ENCODE measurements at places on chromosomes 2 and 18.

- no peak for DNase-seq
These were observed 180.2 kb downstream of the SOCS6 start for GRCh38 chr18:70468861-70469547.

- DNase-seq, result no peak
These were observed 80.2 kb downstream of the RAB3GAP1 start for GRCh38 chr2:135132314-135132713.

GRCh38 chr2:135473567-135473966 is 57.5 kb downstream of the ZRANB3 start:
- no peak for DNase-seq

DNA sequence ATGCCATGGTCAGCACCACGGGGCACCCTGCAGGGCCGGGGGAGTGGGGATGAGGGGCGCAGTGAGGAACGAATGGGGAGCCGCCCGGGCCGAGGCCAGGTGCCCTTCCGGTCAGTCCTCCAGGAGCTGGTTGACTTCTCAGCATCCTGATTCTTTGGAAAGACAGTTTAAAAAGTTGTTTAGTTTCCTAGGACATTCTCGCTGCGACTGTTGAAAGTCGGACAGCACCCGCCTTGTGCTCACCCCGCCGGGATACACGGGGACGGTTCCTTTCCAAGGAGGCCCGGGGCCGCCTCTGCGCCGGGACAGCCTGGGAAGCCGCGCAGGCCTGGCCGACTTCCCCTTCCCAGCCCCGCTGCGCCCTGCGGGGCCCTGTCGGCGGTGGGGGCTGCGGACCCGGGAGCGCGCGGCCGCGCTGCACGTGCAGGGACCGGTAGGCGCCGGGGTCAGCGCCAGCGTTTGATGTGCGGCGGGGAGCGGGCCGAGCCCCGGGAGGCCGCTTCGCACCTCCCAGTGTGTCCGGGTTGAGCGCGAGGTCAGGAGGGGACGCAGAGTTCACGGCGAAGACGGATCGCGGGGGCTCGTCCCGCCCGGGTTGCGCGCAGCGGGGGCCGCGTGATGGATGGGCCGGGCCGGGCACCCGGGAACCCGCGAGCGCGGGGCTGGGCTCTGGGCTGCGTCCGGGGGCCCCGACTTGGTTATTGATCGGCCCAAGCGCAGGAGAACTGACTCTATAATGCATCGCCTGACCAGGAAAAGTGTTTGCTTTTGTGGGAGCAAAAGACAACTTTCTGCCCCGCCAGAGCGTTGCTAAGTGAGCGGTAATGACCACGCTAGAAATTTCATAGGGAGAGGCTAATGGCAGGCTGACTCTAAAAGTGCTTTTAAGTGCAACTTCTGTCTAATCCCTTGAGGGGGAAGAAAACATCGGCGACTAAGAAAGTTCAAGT is 28.0 kb upstream of the SMIM21 start:
- no peak for DNase-seq

DNA sequence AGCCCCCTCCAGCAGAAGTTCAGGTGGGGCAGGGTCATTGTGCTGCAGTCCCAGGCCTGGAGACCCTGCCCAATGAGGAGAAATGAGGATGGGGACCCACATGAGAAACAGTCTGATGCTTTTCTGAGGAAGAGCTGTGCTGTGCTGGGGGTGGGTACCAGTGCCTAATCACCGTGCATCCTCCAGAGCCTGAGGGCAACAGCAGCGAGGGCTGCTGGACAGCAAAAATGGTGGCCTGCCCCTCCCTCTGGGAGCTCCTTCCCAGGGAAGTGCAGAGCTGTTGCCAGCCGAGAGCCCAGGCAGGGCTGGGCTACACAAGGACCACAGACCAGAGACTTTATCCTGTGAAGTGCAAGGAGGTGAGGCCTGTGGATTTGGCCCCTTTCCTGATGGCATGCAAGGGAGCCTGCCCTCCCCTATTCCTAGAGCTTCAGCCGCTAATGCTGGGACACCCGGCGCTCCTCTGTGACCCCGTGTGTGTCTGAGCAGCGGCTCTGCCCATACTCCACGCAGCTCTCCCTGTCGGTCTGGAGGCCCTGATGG is 134.8 kb downstream of the DSEL start:
- no peak for DNase-seq

DNA sequence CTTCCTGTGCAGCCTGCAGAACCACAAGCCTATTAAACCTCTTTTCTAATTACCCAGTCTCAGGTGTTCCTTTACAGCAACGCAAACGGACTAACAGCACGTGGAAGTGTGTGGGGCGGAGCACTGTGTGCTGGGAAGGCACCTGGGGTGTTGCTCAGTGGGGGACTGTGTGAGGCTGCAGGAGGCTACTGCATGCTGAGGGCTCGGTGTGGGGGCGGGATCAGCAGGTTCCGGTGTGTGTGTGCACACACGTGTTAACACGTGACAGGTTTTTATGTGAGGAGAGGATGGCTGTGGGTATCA is 58.9 kb downstream of the ANKMY1 start:
- no peak for DNase-seq

DNA sequence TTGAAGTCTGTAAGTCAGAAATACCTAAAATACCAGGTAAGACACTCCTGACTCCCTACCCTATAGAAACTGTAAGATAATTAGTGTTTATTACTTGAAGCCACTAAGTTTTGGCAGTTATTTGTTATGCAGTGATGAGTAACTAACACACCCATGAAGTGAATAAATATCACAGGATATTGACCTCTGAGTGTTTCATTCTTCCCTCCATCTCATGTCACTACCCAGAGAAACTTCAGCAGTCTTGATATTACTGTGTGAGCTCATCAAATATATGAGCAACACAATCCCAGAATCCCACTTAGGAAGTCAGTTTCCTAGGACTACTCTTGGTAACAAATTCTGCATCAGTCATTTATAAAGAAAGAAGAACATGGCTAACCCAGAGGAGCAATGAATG is 529.7 kb downstream of the FBXO15 start:
- DNase-seq, result no peak

DNA sequence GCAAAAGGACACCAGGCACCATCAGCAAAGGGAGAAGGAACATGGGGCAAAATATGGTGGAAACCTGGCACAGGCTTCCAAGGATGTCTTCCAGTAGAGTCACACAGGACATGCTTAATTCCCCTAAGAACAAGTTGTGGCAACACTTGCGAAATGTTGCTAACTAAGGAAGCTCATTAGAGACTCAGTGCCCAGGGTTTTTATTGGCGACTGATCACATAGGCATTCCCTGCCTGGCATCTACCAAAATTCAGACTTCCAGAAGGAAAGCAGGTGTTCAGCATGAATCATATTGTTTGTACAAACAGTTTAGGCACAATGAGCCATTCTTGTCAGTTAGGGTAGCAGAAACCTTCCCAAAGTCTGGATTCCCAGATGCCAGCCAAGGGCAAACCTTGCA is 25.7 kb downstream of the SLC4A1AP start:
- no peak for DNase-seq

DNA sequence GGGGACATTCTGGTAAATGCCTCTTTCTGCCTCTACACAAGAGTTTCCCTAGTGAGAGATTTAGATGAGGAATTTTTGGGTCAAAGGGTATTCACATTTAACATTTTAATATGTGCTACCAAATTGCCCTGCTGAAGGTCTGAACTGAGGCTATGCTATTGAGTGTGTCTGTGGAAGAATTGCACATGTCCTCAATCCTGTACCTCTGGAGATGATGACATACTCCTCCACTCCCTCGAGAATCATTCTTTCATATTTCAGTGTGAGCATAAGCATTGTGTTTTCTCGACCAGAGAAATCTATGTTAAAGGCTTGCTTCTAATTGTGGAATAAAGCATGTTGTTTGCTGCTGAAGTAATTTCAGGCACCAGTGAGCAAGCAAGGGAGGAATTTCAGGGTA is 110.5 kb downstream of the TSN start:
- DNase-seq, result no peak

DNA sequence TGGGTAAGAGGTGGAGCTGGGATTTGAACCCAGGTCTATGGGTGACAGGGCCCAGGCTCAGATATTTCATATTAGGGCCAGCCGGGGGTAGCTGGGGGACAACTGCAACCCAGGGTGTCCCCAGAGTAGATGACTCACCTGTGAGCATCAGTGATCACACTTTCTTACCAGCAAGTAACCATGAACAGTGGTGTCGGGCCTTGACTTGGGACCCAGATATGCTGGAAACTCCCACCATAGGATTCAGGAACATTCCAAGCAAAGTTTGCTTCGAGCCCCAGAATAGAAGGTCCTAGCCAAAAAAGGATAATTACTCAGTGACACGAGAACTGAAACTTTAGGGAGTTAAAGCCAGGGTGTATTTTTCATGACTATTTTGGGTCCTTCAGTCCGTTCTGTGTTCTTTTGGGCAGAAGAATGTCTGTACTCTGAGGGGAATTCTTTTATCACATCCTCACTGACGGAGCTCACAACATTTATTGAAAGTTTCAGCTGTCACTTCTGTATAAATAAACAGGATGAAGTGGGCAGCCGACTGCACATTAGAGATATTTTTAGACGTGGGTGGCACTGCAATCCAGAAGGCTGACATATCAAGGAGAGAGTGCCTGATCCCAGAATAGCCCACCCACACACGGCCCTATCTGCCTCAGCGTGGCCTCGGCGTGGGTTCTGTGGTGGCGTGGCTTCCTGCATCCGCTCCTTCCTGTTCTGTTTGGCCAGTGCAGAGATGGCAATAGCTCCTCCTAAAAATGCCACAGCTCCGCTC is 45.6 kb downstream of the RAMP1 start:
- no peak for DNase-seq

DNA sequence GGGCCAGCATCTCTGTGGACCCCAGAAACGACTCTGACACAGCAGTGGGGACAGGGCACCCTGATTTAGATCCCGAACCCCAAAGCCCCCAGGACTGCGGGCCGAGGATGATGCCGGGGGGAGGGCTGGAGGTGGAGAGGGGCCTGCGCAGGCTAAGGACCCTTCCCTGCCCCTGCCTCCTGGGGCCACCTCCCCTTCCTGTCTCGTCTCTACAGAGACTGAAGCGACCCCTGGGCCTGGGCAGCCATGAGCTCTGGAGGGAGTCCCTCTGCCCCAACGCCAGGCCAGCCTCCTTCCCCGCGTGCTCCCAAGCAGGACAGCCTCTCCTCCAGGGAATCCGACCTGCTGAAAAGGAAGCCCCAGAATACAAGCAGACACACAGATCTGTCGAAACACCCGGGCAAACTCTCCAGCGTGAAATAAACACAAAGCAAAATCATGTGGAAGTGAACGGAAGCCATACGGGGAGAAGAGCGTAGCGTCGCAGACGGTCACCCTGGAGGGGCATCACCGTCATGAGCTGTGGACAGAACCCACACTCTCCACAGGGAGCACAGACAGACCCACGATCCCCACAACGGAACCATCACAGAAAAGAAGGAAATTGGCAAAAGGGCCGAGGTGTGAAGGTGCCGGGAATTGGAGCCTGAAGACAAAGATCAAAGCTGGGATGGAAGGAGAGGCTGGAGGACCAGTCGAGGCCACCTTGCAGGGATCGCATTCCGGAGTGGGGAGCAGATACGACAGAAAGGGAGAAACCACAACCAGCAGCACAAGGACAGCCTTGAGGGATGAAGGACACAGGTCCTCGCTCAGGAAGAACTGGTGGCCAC is 51.0 kb upstream of the CTDP1 start:
- no peak for DNase-seq

GRCh38 chr2:174776675-174777074 is 12.4 kb upstream of the CHRNA1 start:
- no peak for DNase-seq

DNA sequence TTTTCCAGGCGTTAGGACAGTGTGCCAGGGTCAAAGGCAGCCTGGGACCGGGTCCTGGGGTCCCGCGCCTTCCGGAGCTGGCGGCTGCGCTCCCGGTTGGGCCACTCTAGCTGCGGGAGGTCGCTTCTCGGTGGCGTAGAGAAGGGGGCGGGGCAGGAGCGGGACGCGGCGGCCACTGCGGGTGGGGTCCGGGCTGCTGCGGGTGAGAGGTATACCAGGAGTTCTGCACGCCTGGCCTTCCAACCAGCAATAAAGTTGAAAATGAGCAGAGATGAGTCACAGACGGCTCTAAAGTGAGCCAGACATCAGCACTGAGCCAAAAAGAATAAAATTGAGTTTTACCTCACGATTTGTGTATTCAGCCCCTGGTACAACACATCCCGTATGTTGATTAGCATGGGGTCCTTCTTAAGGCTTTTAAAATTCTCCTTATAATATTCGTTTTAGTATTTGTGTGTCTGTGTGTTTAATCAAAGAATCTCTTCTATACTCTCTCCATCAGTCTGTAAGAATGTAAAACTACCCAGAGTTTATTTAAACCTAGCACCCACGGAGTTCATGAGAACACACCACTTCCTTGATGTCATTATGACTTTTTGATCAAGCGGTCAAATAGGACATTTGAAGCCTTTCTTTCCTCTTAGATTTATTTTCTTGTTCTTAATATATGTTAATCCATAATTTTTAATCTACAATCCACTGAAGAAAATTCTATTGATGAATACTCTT is at the start of gene C1GALT1C1L:
Gene C1GALT1C1L (minus strand): TSS at position 108 of the 729 bp plus-strand sequence. CDS start 107 bp downstream, at position 1.
- DNase-seq, result no peak

- no peak for DNase-seq
These were observed 826.3 kb upstream of the CDH2 start for GRCh38 chr18:29003194-29003593.

GRCh38 chr18:58223717-58224424 is 179.8 kb downstream of the NEDD4L start:
- DNase-seq, result no peak

- DNase-seq, result no peak
These were observed 229.0 kb upstream of the ZNF804A start for GRCh38 chr2:184369307-184369706.

DNA sequence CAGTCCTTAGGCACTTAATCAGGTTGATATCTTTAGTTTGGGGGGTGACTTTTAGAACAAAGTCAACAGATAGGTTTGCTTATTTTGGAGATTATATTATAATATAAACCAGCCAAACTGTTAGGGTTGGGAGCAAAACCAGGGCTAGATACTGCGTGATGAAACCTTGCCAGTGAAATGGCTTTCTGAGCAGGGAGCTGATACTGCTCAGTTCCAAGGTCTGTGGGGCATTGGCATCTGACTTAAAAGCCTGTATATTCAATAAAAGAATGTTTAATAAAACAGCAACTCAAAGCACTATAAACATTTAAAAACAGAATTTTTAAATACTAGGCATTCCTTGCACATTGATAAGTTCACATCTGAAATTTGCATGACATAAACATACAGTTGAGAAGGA is 19.3 kb downstream of the PTPRM start:
- DNase-seq, result no peak

GRCh38 chr2:70391988-70392387 is 90.1 kb upstream of the FAM136A start:
- no peak for DNase-seq
